LHCN-M2 (cell line): ENCODE measurements at places on chromosomes 11 and 22.

- no peak for DNase-seq
These were observed 60.2 kb downstream of the MICAL3 start for GRCh38 chr22:17964156-17964555.

DNA sequence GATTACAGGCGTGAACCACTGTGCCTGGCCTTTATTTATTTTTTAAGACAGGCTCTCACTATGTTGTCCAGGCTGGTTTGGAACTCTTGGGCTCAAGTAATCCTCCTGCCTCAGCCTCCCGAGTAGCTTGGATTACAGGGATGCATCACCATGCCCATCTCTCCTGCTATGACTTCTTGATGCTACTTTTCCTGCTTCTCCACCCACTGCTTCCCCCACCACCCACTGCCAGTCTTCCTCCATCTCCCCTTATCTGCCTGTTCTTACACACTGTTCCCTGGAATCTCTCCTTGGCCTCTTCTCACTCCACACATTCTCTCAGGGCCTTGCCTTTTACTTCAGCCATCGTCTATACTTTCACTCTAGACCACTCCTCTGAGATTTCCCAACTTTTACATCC, 17.3 kb upstream of the TPP1 start:
- DNase-seq, result no peak

DNA sequence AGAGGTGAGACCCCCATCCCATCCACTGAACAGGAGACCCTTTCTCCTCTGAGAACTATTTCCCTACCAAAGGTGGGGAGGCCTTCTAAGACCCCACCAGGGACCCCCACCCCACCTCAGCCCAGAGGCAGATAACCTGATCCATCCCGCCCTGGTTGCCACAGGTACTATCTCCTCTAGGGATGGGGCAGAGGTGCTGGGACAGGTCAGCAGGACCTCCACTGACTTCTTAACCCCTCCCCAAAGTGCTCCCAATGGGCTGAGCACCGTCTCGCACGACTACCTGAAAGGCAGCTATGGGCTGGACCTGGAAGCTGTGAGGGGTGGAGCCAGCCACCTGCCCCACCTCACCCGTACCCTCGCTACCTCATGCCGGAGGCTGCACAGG, 4.3 kb downstream of the INPPL1 start:
- DNase-seq, result no peak

- peak; percentile 74 for DNase-seq
These were observed 9.9 kb downstream of the NARS2 start for GRCh38 chr11:78564490-78565467.

GRCh38 chr11:11821899-11822298, 19.9 kb upstream of the USP47 start:
- DNase-seq, result no peak

DNA sequence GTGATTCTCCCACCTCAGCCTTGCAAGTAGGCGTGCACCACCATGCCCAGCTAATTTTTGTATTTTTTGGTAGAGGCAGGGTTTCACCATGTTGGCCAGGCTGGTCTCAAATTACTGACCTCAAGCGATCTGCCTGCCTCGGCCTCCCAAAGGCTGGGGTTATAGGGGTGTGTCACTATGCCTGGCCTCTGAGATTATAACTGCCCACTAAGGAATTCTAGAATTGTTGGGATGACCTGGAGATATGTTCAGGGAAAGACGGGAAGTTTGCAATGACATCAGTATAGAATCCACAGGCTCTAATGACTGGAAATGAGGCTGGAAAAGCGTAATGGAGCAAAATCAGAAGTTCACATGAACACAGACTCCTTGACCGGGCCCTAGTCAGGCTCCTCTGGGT, 62.2 kb downstream of the CLMP start:
- no peak for DNase-seq

- no peak for DNase-seq
These were observed 108.6 kb downstream of the SYN3 start for GRCh38 chr22:32949391-32950173.

- DNase-seq, result peak; percentile 94
These were observed 46.2 kb downstream of the IGF2 start for GRCh38 chr11:2092956-2093412.

GRCh38 chr22:19210188-19210587, 31.7 kb upstream of the SLC25A1 start:
- DNase-seq, result no peak

DNA sequence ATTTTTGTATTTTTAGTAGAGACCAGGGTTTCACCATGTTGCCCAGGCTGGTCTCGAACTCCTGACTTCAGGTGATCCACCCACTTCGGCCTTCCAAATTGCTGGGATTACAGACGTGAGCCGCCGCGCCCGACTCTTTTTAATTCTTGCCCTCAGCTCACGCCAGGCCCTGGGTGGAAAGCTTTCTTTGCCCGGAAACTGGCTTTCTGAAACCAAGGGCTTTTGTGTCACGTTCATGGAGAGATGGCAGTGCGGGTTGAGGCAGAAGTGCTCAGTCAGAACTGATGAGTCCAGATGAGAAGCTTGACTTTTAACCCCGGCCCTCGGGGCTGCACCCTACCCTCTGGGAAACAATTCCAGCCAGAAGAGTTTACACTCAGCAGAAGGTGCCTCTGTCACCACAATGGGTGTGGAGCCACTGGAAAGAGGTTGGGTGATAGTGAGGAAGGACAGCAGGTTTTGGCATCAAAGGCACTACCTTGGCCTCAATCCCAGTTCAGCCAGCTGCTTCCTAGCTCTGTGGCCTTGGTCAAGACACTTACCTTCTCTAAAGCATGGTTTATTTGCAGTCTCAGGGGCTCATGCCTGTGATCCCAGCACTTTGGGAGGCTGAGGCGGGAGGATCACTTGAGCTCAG, 890 bp upstream of the ARFGAP3 start:
- DNase-seq, result no peak

DNA sequence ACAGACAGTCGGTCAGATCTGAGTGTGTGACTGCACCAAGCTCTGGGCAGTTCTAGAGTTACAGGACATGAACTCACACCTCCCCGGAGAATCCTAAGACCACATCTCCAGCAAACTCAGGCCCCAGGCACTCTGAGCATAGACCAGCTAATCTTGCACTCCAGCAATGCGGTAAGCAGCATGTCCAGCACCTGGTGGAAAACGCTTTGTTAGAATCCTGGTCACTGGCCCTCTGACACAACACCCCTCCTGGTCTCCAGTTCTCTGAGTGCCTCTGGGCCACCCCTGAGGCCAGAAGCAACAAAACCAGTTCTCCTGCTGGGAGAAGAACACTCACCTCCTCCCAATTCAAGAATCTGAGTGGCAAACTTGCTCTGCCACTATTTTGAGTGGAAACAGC, 82.7 kb upstream of the TMEM45B start:
- DNase-seq, result no peak

- DNase-seq, result no peak
These were observed 570.3 kb upstream of the ANO5 start for GRCh38 chr11:21622566-21622965.

GRCh38 chr11:61152816-61153592, 8.2 kb downstream of the VPS37C start:
- peak; percentile 82 for DNase-seq

- DNase-seq, result no peak
These were observed 84.3 kb upstream of the PRDM11 start for GRCh38 chr11:45062115-45062514.

GRCh38 chr11:74504100-74504691, 10.7 kb upstream of the LIPT2 start:
- no peak for DNase-seq

DNA sequence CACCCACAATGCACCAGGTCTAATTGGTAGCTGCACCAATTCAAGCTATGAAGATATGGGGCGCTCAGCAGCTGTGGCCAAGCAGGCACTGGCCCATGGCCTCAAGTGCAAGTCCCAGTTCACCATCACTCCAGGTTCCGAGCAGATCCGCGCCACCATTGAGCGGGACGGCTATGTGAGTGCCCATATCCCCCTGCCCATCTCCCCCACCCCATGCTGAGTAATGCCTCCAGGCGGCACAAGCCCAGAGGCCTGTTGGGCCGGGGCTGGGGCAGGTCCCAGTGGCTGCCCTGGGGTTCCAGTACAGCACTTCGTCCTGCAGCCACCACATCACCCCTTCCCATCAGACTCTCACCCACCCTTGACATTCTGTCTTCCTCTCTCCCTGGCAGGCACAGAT, 21.5 kb downstream of the POLR3H start:
- no peak for DNase-seq

GRCh38 chr22:38927033-38927781, 30.2 kb upstream of the APOBEC3A start:
- peak; percentile 53 for DNase-seq

- peak; percentile 51 for DNase-seq
These were observed 23.0 kb downstream of the RELT start for GRCh38 chr11:73399159-73399590.

DNA sequence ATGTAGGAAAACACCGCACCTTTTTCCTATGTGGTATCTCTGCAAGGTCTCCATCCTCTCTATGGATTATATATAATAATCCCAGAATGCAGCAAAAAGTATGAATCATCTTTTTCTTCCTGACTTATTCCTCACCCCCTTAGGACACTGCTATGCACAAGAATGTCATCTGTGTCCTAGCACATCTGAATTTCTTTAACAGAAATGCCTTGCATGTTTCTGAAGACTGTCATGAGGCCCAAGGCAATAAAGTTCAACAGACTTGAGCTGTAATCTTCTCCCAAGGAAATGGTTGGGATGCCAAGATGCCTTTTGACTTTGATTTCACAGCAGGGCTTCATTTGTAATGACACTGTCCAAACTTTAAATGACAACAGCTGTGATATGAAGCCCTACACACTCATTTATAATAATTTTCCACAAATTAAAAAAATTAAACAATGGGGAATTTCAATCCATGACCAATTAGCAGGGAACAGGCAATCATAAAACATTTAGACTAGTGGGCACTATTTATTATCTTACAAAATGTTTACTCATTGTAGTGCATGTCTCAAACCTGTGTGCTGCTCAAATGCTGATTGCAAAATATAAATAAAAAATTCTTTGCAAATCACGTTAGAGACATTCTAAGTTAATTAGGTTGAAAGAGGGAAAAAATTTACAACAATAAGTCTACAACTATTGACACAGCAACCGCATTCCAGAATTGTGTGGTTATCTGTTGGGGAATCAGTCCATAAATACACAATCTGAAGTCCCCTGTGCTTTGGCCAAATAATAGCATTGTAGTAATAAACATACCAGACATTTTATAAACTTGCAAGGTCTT, 242.3 kb downstream of the SWAP70 start:
- peak; percentile 90 for DNase-seq

- no peak for DNase-seq
These were observed 49.3 kb upstream of the WNT7B start for GRCh38 chr22:46025973-46026898.

GRCh38 chr11:132523929-132524328, 1008.4 kb downstream of the OPCML start:
- no peak for DNase-seq

DNA sequence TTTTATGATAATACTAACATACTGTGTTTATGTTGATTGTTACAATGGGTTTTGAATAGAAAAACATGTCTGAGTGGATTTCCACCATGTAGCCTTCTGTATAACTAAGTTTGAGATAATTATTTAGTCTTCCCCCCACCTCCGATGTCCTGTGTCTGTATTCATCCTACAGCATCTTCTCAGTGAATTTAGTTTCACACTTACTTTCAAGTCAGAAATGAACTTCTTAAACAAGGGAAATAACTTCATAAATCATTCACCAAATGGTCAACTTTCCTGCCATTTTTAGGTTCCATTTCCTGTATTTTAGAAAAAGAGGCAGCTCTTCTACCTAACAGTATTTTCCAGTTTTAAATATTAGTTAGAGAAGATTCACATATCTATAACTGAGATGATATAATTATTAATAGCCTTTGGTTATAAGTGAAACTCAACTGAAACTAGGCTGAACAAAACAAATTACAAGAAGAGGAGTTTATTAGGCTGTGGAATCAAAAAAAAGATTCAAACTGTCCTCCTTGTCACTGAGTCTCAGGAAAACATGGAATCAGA, 3.5 kb downstream of the OR51B5 start:
- no peak for DNase-seq

DNA sequence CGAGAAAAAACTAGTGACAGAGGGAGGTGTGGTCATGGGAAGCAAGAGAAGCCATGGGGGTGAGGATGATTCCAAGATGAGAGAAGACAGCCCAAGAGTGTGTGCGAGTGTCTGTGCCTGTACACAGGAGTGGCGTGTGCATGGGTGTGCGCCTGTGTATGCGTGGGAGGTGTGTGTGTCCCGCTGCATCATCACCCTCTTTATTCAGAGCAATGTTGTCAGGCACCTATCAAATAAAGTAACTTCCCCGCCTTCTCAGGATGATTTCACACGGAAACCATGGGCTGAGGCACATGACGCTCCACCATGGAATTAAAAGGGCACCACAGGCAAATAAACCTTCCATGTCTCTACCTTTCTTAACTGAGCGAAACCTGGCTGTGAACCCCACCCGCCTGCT, 24.6 kb downstream of the MS4A10 start:
- no peak for DNase-seq

- DNase-seq, result no peak
These were observed 72.4 kb upstream of the ISX start for GRCh38 chr22:34993548-34993947.

DNA sequence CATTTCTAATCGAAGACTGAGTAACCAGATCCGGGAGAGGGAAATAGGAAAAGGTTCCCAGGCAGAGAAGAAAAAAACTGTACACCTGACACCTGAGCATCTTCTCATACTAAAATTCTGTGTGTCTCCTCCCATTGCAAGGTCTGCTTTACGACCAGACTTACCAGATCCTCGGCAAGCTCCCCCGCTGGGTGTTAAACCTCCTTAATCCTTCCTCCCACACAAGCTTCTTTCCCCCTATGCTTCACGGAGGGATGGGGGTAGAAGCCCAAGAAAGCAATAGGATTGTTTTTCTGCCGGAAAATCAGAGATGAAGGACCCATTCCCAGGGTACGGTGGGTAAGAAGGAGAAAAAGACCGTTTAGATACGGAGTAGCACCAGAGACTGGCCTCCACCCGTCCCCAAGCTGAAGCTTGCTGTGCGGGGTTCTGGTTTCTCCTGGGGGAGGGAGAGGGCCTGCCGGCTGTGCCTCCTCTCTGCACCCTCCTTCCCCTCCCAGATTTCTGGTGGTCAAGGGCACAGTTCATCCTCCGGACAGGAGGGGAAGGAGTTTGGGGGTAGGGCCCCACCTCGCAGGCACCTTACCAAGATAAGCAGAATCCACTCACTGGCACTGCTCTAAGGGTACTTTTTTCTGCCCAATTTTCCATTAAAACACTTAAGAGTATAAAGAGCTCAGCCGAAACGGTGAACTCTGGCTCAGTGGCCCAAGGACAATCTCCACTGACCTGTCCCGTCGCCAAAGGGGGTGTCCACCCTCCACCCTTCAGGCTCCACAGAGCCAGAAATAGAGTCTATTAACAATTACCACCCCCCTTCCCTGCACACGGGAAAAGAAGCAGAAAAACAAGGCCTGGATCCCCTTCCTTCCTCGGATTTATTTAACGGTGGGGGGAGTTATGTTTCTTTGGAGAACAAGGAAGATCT, 1.2 kb downstream of the TOB2 start:
- DNase-seq, result peak; percentile 11

DNA sequence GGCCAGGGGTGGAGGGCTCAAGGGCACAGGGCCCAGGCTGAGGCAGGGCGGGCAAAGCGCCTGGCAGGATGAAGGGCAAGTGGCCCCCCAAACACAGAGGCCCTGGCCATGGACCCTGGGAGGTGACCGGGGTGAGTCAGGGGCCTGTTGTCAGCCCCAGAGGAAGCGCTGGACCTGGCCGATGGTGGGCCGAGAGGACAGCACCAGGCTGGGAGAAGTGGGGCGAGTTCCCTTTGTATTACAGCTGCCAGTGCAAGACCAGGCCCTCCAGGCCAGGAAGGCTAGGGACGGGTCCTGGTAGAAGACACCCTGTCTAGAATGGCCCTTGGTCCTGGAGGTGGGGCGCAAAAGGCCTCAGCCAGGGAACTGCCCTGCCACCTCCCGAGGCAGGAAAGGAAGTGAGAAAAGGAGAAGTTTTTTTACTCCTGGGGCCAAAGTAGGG, 12.8 kb downstream of the CXCR5 start:
- DNase-seq, result no peak
